ENCODE measurements at places on chromosomes 16 and 17.

DNA sequence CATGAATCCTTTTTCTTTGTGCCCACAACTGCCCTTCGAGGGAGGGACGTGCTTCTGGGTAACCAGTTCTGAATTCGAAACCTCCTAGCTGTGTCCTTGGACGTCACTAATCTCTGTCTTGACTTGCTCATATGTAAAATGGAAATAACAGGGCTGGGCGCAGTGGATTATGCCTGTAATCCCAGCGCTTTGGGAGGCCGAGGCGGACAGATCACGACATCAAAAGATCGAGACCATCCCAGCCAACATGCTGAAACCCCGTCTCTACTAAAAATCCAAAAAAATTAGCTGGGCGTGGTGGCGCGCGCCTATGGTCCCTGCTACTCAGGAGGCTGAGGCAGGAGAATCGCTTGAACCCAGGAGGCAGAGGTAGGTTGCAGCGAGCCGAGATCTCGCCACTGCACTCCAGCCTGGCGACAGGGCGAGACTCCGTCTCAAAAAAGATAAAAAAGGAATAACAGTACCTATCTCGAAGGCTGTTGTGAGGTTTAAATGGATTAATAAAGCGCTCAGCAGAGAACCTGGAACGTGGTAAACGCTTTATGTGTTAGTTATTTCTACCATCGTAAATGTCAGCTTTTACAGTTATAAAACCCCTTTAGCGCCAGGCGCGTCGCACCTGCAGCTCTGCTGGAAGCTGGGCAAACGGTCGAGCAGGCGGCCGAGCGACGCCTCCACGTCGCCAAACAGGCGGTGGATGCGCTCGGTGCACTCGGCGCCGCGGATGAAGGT lies 641 bp downstream of the COG8 start:
- no peak for DNase-seq

DNA sequence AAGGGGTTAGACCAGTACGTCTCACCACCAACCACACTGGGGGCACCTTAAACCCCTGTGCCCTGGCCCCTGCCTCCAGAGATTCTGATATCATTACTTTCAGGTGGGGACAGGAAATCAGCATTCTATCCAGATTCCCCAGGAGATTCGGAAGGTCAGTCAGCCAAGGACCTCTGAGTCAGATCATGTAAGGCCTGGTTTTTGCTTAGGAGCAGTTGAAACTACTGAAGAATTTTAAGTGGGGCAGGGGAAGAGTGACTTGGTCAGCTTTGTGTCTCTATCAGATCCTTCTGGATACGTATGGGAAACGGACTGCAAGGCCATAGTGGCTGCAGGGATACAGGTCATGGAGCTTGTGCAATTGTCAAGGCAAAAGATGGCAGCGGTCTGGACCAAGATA lies 9.0 kb downstream of the EMP2 start:
- DNase-seq: no peak

- no peak for DNase-seq
Measured at GRCh38 chr16:79970551-79971236, 370.2 kb upstream of the MAF start.

- no peak for DNase-seq
Measured at GRCh38 chr17:16215002-16215272, 397 bp downstream of the NCOR1 start.

- no peak for DNase-seq
Measured at GRCh38 chr17:14317383-14317782, 16.5 kb downstream of the HS3ST3B1 start.

- DNase-seq: peak; percentile 47
Measured at GRCh38 chr16:3963203-3963602, 82.7 kb upstream of the CREBBP start.

GRCh38 chr17:64420143-64420670 lies 28.7 kb upstream of the MILR1 start:
- peak; percentile 37 for DNase-seq

- DNase-seq: no peak
Measured at GRCh38 chr16:35102780-35103403, 1643.5 kb downstream of the TP53TG3F start.

DNA sequence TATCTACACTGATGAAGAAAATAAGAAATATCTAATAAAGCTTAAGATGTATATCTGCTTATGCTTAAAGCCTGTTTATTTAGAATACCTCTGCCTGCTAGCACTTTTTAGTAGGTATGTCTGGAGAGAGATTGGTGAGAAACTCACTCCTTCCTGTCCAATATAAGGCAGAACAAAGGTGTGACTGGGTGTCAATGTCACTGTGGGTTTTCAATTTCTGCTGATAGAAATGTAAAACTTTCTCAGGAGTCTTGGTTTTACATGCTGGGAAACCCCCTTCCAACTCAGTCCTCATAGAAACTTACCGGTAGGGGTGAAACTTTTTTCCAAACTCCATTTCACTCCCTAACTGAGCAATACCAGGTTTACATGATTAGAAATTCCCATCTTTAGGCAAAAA lies 17.8 kb upstream of the MPHOSPH6 start:
- DNase-seq: no peak

All from CD4-positive, alpha-beta T cell treated with Interleukin-6 for 4 hours (primary cell).